ENCODE measurements at places on chromosomes 11 and 22. TPM values are rescaled to one million over a fixed set of nuclear protein-coding genes. Genes with fewer than 3 reads are reported as not detected.

The CHRNA10 gene
- total RNA-seq = 0.86 TPM

The LINC01488 gene
- not detected for total RNA-seq

The KRTAP5-7 gene
- not detected for total RNA-seq

The NUMA1 gene
- 126 TPM for total RNA-seq

The TBX10 gene
- not detected for total RNA-seq

The OR6T1 gene
- not detected for total RNA-seq

The MISFA gene
- total RNA-seq = not detected

The SOX6 gene
- total RNA-seq = 0.02 TPM

The CEND1 gene
- not detected for total RNA-seq

Measured in M059J (cell line).